ENCODE measurements at places on chromosomes 3 and 15.

DNA sequence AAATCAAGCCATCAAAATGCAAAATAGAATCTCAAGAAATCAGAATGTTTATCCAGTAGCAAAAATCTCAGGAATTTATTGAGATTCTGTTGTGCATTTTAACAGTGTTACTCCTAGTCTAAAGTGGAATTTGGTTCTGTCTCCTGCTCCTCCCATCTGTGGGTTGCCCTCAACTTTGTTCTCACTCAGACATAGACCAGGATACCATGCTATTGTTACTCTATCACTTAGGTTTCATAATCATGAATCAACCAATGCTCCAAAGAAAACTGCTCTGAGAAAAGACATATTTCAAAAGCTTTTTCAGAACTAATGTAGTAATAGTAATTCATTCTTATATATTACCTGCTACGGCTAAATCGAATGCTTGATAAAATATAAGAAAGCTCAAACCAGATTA lies 274.7 kb downstream of the RBMS3 start:
- DNase-seq: no peak

- no peak for DNase-seq
Observed at GRCh38 chr15:91688811-91689210, 164.7 kb upstream of the SLCO3A1 start.

DNA sequence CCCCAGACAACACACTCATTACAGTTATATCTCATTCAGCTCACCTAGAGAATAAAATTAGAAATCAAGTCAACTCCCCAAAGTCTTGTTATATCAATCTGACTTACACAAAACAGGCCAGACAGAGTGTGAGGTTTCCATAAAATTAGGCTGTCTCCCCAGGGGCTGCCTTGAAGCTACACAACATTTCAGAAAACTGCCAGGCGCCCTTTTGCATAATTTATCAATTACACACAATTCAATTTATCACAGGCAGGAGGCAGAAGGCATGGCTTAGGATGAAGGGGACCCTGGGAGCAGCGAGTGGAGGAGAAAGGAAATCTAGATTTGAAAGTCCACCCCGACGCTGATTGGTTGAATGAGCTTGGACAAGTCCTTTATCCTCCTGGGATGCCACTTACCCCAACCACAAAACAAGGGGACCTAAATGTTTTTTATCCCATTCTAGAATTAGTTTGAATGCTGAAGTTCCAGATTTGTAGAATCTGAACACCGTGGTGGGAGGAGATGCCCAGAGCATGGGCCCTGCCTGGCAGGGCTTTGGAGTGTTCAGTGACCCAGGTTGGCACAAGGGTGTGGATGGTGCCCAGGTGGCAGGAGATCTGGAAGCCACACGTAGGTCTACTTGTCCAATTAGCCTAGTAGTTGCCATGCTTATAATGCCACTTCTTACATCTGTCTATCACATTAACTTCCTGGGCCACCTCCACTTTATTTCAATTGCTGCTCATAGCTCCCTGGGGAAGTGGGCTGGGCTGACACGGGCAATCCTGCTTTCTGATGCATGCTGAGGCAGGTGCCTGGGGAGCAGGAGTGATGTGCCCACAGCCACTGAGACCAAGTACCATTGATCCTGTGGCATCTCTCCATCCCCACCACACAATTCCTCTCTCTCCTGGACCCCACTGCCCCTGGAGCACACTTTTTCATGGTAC lies 119.8 kb upstream of the TLE3 start:
- DNase-seq: no peak

- no peak for DNase-seq
Observed at GRCh38 chr15:63093486-63094205, 28.0 kb upstream of the LACTB start.

DNA sequence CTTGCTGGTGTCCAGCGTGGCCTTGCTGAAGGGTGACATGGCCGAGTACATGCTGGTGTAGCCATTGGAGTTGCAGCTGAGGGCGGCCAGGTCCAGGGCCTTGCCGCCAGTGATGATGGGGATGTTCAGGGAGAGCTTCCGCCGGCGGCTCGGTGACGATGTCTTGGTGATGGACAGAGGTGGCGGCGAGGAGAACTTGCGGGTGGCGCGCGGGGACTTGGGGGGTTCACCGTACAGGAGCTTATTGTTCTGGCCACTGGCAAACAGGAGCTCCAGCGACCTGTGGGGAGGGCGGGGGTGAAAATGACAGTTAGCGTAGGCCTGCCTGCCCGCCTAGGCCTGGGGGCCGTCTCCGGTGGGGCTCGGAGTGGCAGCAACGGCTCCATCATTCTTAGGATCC lies 59.0 kb upstream of the CTSH start:
- no peak for DNase-seq

- no peak for DNase-seq
Observed at GRCh38 chr3:73508330-73508954, 116.3 kb downstream of the PDZRN3 start.

DNA sequence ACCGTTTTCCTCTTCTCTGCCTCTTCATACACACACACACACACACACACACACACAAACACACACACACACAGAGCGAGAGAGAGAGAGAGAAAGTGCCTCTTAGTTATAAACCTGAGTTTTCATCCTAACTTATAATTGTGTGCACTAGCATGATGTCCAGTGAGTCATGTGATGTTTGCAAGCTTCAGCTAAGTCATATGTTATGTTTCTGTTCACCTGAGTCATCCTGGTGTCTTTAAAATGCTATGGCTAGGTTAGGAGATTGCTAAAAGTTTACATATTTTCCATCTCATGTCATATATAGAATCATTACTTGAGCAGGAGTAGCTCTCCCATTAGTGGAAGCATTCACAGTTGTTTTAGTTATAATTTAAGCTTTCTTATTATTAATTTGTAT lies 155.8 kb downstream of the EPHA6 start:
- DNase-seq: no peak

DNA sequence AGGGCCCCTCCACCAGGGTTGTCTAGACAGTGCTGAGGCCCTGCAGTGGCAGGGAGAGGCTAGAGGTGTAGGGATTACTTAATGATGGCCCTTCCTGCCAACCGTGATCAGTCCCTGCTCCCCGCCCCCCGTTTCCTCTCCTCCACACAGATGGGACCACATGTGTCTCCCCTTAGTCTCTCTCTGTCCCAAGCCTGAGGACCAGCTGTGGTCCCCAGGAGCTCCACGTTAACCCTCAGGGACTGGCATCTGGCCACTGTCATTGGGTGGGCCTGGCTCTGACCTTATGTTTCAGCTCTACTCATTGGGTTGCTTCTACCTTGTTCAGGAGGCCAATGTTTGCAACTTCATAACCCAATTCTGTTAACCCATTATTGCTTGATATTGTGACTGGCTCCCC lies 6.0 kb upstream of the ALPK3 start:
- DNase-seq: no peak

DNA sequence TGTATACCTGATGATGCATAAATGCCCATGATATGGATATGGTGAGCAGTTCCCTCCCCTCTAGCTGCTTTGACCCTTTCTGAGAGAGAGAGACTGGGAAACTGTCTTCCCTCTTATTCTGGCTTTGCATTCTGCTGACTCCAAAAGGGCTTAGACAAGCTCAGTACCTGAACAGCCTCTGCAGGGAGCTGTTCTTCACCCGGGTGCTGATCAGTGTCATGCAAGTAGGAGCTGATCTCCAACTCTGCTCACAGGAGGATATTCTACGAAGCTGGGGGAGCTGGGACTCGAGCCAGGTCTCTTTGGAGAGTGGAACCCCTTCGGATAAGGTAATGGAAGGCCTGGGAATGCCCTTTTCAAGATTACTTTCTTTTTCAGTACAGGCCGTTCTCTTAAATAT lies 237.1 kb downstream of the RYR3 start:
- DNase-seq: no peak
